ENCODE measurements at places on chromosomes 3 and 15.

DNA sequence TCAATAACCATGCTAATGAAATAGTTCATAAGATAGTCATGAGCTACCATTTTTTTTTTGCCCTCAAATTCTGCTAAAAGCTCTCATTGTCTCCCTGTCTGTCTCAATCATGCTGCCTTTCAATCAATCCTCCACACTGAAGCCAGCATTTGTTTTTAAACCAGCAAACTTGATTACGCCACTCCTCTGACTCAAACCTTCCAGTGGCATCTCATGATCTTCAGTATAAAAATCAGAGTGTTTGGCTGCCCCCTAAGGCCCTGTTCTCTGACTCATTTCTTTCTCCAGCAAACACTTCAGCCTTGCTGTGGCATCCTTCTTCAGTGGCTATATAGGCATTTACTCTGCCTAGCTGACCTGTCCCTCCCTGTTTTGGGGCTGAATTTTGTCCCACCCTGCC lies 36.0 kb upstream of the EOMES start:
- DNase-seq, result no peak

DNA sequence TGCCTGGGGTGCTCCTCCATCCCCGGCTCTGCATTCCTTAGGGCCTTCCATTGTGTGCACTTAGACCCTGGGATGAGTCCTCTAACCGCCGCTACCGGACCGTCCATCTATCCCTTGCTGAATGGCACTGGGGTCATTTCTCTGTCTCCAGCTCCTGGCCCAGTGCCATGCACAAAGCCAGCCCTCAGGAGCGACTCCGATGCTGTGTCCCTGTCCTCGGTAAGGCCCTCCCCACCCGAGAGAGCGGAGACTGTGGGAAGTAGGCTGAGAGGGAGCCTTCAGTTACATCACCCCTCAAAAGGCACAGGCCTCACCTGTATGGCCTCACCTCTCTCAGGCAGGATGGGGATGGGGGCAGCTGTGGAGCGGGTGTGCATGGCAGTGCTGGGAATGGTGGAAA lies 33.8 kb downstream of the MUC4 start:
- no peak for DNase-seq

- DNase-seq, result no peak
Observed at GRCh38 chr15:100021653-100022052, 288.4 kb upstream of the LYSMD4 start.

GRCh38 chr15:41215708-41216107 lies 14.8 kb downstream of the EXD1 start:
- no peak for DNase-seq

GRCh38 chr15:52018244-52018643 lies 775 bp upstream of the MAPK6 start:
- DNase-seq, result no peak

- no peak for DNase-seq
Observed at GRCh38 chr15:77186594-77187011, 115.7 kb upstream of the TSPAN3 start.

DNA sequence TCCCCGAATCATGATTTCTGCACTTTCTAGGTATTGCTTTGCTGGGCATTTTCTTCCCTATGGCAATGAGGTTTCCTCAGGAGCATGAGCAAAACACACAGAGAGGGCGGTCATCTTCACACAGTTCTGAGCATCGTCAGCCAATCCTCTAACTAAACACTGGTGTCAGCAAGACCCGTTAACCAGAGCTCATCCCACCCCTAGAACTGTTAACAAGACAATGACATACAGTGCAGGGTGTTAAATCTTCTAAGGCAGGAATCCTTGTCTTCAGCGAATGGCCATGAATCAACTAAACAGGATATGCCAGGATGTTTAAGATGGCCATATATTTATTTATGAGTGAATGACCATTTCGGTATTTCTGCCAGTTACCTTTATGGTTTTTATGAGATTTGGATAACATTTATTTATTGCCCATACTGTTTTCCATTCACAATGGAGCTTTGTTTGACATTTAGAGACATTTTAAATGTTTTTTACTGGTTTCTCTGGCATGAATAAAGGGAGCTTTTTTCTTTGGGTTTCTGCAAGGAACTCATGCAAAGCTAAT lies 411.5 kb upstream of the PROK2 start:
- DNase-seq, result no peak

- DNase-seq, result no peak
Observed at GRCh38 chr3:117893638-117894037, 1141.0 kb downstream of the IGSF11 start.

- DNase-seq, result no peak
Observed at GRCh38 chr3:122754929-122755328, 38.7 kb downstream of the HSPBAP1 start.

DNA sequence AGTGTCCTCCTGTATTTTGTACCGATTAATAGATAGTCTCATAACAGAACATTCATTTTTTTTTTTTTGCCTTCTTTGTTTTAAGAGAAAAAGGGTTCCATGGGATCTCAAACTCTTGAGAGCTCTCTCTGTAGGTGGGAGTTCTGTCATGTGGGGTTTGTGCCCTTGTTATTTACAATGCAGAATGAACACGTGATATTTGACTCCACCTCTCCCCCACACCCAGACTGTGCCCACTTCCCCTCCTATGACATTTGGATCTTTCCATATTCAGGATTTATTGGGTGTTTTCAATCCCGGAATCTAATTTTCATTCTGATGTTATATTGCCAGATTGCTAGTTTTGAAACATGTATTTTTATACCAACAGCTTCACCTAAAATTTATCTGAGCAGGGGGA lies 49.5 kb downstream of the ARPP21 start:
- DNase-seq, result no peak

GRCh38 chr15:31434588-31435260 lies 108.1 kb downstream of the KLF13 start:
- DNase-seq, result peak; percentile 67

DNA sequence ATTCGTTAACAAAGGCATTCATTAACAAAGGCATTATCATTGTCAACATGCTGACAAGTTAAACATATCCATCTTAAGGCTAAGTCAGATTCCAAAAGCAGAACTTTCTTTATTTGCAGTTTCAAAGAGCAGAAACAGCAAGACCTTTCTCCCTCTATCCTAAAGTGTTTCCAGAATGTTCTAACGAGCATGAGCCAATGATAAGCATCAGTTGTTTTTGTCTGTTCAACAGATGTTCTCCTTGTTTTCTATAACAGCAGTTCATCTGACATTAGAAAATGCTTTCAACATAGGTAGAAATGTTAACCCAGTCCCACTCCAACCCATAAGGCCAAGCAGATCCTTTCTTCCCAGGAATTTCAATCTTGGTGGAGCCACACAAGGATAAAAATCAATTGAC lies 77.6 kb upstream of the POMGNT2 start:
- no peak for DNase-seq

DNA sequence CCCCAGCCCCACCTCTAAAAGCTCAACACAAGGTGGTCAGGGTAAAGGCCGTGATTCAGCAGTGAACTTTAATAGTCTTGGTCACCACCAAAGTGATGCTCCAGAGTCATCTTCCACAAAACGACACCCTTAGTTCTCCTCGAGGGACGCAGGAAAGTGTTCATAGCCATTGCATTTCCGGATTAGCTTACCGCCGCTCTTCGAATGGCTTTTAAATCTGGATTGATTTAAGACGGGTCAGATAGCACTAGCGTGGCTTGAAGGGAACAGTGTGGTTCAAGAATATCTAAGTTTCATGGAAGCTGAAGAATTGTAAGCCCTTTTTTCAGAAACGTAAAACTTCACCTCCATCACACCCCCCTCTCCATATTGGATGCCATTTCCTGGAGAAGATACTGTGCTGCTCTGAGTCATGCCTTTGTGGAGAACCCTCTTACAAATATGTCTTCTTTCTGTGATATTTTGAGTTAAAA lies 829 bp downstream of the RNF7 start:
- no peak for DNase-seq

- no peak for DNase-seq
Observed at GRCh38 chr3:172515130-172515918, 7.9 kb downstream of the TNFSF10 start.

- no peak for DNase-seq
Observed at GRCh38 chr15:83644439-83644838, 9.5 kb upstream of the ADAMTSL3 start.

- no peak for DNase-seq
Observed at GRCh38 chr15:43893956-43894355, 67.2 kb downstream of the WDR76 start.

- no peak for DNase-seq
Observed at GRCh38 chr15:79378394-79379109, 53.6 kb upstream of the MINAR1 start.

DNA sequence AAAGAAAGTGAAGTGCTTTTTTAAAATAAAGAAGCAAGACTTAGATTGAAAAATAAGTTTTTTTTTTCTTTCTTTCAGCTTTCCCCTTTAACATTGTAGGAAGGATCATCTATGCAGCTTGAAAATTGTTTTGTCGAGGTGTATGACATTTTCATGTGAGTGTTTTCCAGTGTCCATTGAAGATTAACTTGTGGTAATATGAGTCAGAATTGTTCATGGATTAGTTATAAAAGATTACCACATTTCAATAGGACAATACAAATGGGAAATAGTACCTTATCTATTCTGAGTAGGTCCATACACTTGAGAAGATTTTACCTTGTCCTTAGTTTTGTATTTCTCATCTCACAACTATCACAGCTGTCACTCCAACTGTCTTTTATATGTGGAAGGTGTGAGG lies 1234.7 kb downstream of the NSUN3 start:
- DNase-seq, result no peak

- DNase-seq, result no peak
Observed at GRCh38 chr3:126773167-126773566, 69.1 kb downstream of the CHCHD6 start.

GRCh38 chr3:13883681-13884080 lies 3.8 kb upstream of the WNT7A start:
- no peak for DNase-seq

DNA sequence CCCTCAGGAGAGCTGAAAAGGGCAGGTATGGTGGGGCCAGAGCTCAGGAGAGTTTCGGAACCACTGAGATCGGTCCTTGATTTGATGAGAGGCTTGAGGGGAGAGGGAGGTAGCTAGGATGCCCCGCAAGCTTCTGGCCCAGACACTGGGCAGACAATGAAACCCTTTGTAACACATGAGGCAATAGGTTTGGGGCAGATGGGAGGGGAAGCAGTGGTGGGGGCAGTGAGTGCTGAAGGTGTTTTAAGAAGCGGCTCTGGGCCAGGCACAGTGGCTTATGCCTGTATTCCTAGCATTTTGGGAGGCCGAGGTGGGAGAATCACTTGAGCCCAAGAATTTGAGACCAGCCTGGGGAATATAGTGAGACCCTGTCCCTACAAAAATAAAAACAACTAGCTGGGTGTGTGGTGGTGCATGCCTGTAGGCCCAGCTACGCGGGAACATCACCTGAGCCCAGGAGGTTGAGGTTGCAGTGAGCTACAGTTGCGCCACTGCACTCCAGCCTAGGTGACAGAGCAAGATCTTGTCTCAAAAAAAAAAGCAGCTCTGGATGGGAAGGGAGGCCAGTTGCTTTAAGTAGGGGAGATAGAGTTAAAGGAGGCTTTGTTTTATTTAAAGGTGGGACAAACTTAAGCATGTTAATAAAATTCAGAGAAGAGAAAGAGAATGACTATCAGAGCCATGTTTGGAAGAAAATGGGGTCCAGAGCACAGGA lies 9.6 kb upstream of the SNX22 start:
- no peak for DNase-seq

DNA sequence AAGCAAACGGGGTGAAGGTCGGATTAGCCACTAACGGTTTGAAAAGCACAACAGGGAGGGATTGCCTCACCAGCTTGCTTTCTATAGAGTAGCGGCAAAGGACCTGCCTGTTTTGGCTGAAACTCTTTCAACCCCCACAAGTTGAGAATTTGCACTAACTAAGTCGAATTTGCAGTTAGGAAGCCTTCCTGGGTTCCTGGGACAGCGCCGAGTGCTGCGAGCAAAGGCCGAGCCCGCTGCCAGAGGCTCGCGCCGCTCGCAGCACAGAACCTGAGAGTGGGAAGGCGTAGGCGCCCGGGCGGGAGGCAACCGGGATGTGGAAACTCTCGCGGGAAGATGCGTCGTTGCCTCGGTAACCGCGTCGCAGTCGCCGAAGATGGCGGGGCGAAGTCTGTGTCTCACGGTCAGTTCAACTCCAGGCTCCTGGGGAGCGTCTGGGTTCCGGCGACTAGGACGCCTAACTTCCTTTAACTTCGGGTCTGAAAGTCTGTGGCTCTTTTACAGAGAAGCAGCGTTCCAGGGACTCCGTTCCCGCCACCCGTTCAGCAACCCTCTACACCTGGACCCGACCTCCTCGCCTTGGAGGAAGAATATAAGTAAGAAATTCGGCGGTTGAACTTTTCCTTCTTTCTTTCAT lies at the start of gene TEX9:
Gene TEX9 (plus strand): TSS at position 352 of the 637 bp plus-strand sequence. CDS start 25 bp downstream, at position 377.
- no peak for DNase-seq

GRCh38 chr3:10517627-10518026 lies 12.2 kb upstream of the ATP2B2 start:
- DNase-seq, result no peak

GRCh38 chr3:71048948-71049347 lies 534.6 kb downstream of the FOXP1 start:
- no peak for DNase-seq

- no peak for DNase-seq
Observed at GRCh38 chr3:112373924-112374323, 41.0 kb downstream of the CD200 start.

GRCh38 chr3:149547413-149547812 lies 72.9 kb downstream of the TM4SF4 start:
- no peak for DNase-seq

DNA sequence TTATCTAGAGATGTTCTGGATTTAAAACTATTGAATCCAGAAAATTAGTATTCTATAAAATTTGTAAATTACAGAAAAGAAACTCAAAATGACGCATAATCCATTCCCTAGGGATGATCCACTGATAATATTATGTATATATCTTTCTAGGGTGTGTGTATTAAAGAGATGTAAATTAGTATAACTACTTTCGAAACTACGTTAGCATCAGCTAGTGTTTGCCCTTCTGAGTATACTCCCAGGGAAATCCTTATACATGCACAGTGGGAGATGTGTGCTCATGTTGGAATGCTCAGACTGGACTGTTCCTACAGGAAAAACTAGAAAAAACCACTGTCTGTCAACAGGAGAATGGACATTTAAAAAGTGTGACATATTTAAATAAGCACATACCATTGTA lies 36.4 kb downstream of the ACAA1 start:
- no peak for DNase-seq

DNA sequence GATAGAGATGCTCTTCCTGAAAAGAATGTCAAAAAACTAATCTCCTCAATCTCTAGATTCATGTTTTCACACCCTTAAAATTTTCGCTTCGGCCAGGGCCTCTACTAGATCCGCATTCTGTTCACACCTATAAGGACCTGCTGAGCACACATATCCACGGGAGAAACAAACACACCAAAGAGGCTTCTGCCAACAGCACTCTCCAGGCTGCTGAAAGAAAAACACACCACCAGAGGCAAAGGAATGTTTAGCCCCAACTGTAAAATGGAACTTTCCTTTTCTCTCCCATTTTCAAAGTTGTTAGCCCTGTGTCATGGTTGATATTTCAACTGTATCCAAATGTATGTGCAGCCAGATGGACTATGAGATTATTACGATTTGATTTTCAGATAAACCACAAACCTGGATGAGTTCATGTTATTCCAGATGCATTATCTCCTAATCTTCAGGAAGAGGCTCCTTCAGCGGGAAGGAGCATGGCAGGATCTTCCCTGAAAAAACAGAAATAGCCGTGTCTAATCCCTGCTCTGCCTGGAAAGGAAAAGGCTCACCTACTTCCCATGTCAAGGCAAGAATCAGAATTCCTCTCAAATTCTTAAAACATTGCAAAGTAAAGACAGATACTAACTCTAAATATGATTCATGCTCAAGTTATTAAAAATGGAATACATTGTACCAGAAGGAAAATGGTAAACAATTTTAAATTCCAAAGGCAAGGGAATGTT lies 442.7 kb upstream of the NR2F2 start:
- no peak for DNase-seq

GRCh38 chr3:53753518-53754183 lies 92.6 kb downstream of the CHDH start:
- no peak for DNase-seq

All from activated naive CD4-positive, alpha-beta T cell (primary cell).